Stimulated activated CD4-positive, alpha-beta T cell treated with anti-CD3 and anti-CD28 coated beads, Interleukin-2, amount 100 ng/mL, for 24 hours (primary cell): ENCODE measurements at places on chromosomes 3 and 15.

GRCh38 chr3:66320390-66320789, 99.6 kb downstream of the SLC25A26 start:
- DNase-seq, result no peak

GRCh38 chr15:29141308-29142128, 128.1 kb downstream of the NSMCE3 start:
- DNase-seq, result no peak

DNA sequence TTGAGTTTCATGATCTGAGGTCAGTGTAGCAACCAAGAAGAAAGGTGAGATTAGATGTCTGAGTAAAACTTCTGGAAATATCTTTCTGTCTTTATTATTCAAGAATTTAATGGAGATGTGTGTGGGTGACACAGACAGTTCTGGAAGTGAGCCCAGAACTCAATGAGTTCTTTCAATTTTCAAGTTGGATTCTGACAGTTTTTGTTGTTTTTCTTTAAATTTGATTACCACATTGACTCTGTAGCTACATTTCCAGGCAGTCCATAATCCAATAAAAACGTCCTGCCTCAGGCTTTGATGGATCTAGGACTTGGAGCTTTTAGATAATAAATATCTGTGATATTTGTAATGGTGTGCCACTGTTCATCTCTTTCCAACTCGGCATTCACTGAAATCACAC, 3.9 kb upstream of the PARP14 start:
- no peak for DNase-seq

GRCh38 chr3:174776636-174777035, 82.5 kb upstream of the NAALADL2 start:
- DNase-seq, result no peak

DNA sequence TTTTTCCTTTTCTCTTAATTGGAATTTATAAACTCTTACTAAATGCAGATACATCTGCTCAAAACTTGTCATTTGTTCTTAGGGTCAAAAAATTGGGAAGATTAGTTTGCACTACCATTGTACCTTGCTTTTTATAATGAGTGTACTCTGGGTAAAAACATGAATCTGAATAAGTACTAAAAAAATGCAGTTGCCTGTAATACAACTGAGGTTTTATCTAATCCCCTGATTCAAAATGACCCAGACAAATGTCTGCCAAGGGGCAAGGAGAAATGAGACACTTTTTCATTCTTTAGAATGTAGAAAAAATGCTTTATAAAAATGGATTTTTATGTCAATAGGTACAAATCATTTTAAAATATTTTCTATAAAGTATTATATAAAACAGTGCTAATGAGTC, 42.4 kb downstream of the RASA2 start:
- DNase-seq, result no peak

- DNase-seq, result no peak
These were observed 110.6 kb upstream of the DCBLD2 start for GRCh38 chr3:99012051-99012450.

- no peak for DNase-seq
These were observed 39.5 kb upstream of the CHRNB4 start for GRCh38 chr15:78680431-78681075.
